CD4-positive, alpha-beta T cell treated with Interleukin-12 subunit alpha and Interleukin-12 subunit beta, for 1 hour (primary cell): ENCODE measurements at places on chromosomes 11 and 22.
A peak's percentile ranks its signal among the peaks of the same experiment; 100 is the strongest.

DNA sequence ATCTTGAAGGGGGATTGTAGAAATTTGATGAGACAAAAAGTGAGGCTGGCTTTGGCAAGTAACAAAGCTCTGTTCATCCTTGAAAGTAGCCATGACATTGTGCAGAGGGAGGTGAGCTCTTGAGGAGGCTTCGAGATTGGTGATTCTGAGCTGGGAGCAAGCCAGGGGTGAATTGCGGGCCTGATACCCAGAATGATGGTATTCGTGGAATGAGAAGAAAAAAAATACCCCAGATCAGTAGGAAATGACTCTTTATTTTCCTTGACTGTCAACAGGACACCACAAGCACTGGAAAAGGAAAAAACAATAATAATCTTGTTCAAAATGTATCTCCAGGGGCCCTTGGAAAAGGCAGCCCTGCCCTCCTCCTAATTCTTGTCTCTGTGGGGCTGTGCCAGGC lies 62.7 kb downstream of the TSPAN18 start:
- no peak for DNase-seq

- no peak for DNase-seq
These were observed 98.2 kb upstream of the SLC6A5 start for GRCh38 chr11:20501252-20501651.

- DNase-seq = no peak
These were observed 9.7 kb downstream of the SMARCB1 start for GRCh38 chr22:23796461-23796860.

- no peak for DNase-seq
These were observed 50.2 kb upstream of the TP53I11 start for GRCh38 chr11:45000918-45001317.

DNA sequence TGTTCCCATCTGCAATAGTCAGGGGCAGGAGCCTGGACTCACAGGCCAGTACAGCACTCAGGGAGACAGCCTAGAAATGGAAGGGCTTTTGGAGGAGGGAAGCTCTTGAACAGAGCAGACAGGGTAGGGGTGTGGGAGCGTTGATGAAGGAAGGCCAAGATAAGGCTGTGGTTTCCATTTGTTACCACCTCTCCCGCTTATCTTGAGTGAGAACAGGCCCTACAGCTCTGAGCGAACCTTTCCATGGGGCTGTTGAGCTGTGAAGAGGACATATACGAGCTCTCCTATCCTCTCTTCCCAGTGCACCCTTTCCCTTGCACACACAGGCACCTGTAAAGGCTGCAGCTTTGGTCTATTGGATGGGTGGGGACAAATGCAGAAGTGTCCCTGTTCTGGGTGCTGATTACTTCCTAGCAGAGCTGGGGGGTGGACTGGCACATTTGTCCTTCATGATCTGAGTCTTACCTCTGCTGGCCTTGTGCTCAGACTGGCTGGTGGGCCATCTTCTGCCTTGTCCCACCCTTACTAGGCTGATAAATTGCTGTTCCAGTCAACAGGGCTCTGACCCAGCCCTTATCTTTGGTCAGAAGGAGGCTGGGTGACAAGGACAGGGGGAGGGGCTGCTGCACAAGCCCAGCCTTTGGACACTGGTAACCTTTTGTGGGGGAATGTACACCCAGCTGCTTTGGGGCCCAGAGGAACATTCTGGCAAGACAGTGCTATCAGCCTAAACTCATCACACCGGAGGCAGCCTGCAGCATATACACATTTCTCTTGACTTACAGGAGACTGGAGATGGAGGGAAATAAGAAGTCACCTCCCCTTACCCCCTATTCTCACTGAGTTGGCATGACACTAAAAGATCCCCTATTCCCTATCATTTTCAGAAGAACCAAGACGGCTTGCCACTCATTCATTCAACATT lies 80.1 kb upstream of the NNMT start:
- no peak for DNase-seq

GRCh38 chr22:19002684-19003038 lies 66.6 kb upstream of the PRODH start:
- DNase-seq = no peak

GRCh38 chr11:1307163-1307870 lies 2.1 kb downstream of the TOLLIP start:
- no peak for DNase-seq

DNA sequence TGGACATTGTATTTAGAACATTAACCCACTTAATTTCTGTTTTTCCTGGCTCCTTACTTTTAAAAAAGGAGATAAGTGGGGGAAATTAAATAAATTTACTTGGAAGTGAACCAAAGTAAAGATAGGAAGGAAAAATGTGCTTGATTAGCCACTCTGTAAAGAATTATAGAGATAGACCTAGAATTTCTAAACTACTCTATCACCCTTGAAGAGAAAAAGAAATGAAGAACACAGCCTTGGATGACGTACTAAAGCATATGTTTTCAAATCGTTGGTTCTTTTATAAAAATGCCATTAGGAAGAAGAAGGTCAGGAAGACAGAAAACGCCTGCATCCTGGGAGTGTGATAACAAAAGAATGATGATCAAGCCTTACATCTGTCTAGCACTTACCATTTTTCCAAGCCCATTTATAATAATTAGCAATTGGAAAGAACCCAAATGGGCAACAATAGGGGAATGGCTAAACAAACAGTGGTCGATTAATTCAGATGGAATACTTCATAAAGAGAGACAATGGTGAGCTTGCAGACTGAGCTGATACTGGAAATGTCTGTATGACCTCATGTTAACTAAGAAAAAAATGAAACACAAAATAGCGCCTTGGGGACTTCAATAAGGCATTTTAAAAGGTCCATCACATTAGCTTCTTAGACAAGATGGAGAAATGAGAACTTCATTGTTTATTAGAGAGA lies 81.0 kb upstream of the LRRC55 start:
- DNase-seq = no peak

- DNase-seq = peak; percentile 41
These were observed 914 bp downstream of the INPPL1 start for GRCh38 chr11:72225411-72225951.

DNA sequence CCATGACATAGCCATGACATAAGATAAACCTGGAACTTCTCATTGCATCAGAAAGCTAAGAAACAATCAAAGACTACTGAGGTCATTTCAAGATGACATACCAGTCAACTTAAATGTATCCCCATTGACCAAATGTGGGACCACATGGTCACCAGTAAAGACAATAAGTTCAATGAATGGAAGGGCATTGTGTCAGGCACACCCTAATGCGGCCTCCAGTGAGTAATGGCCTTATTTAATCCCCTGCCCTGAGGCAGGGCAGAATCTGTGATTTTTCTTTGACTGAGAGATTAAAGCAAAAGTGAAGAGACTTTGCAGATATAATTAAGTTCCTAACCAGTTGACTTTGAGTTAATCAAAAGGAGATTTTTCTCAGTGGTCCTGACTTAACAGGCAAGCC lies 17.3 kb upstream of the SYT8 start:
- no peak for DNase-seq

GRCh38 chr11:13784855-13785254 lies 116.4 kb downstream of the FAR1 start:
- no peak for DNase-seq

- no peak for DNase-seq
These were observed 588.4 kb downstream of the OPCML start for GRCh38 chr11:132943706-132944568.

DNA sequence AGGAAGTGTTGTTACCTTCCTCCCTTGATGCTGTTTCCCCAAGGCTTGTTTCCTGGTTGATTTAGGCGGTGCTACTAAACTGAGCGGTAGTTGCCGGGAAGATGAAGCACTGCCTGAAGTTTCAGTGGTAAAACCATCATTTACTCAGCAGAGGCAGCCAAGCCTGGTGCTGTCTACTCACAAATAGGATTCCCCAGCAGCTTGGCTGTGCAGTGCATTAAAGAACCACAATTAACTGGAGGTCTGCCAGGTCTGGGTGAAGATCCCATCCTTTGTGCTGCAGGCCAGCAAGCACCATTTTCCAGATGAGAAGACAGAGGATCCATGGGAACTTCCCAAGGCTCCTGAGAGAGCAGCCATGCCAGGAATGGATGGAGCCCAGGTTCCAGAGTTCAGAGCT lies 231.9 kb upstream of the E2F8 start:
- DNase-seq = no peak

DNA sequence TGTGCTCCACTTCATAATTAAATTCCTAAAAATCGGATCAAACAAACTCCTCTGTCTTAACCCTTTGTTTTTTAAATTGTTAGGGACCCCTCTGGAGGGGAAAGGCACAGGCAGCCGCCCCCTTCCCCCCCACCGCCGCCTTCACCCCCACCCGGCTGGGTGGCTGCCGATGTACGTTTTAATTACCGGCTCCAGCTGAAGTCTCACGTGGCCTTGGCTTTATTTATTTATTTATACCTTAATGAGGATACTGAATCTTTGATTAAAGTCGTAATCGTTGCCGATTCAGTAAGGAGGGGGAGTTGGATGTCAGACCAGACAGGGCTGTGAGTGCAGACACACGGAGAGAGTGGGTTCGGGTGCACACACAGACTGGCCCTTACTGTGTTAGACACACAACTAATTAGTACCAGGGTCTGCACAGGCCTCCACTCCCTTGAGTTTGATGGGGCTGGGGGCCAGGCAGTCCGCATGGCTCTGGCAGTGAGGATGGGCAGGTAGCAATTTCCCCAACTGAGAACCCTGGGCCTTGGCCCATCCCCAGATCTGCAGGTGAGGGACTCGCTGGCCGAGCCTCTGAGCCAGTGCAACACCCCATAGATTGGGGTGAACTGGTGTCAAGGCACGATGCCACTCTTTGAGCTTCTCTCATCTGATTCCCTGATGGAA lies 51.3 kb upstream of the NNMT start:
- no peak for DNase-seq

DNA sequence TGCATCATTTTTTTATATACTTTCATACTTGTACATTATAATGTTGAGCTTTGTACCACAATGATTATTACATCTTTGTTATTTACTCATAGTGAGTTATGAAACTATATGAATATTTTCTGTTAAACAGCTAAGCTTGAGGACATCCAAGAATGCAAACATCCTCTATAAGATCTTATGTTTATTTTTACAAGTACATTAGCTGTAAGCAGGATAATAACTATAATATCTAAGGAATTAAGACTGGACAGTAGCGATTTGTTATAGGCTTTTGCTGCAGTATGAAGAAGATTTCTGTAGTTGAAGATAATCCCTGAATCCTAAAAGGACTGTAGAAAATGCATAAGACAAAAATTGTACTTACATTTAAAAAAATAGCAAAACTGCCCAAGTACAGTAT lies 176.0 kb downstream of the METTL15 start:
- no peak for DNase-seq

DNA sequence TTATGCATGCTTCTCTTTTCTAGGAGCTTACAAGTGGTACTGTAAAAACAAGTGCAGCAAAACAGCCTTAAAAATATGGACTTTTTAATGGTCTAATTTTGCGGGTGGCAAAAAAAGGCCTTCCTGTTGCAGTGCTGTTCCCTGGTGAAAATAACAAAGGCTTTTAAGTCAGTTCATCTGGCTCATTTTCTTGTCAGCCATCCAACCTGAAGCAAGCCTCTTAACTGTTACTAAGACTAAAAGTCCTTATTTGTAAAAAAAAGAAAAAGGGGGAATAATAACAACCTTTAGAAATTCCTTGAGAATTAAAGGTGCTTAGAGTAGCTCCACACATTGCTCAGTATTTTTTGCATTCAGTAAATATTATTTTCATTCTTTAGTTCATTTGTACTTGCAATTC lies 200.5 kb upstream of the CHORDC1 start:
- DNase-seq = no peak

DNA sequence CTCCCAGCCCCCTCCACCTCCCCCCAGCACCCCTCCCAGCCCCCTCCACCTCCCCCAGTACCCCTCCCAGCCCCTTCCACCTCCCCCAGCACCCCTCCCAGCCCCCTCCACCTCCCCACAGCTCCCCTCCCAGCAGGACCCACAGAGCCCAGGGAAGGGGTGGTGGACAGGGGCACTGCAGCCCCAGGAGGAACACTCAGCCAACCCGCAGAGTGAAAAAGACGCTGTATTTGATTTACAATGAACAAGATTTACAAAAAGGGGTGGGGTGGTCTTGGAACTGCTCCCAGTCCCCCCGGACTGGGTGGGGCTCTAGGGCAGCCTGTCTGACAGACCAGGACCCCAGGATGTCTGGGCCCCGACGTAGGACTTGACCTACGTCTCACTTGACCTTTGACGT lies 4.6 kb upstream of the MAPK11 start:
- DNase-seq = no peak

DNA sequence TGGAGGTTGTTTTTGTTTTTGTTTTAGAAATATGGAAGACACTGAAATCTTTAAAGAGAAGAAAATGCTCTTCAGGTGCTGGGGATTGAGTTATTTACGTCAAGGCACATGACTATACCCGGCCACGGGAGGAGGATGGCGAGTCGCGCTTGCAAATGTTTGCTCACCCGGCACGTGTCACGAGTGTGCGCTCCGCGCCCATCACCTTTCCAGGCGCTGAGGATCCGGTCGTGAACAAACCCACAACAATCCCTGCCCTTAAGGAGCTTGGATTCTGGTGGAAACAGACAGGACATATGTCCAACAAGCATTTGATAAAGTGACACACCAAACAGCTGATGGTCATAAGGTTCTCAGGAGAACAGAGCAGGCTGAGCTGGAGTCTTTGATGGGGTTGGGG lies 715.5 kb downstream of the BRD1 start:
- DNase-seq = no peak

GRCh38 chr11:122375687-122376399 lies 259.8 kb upstream of the BLID start:
- DNase-seq = no peak

GRCh38 chr11:5553343-5553742 lies 5.0 kb upstream of the OR52H1 start:
- DNase-seq = no peak

- DNase-seq = no peak
These were observed 113.0 kb downstream of the ARHGAP20 start for GRCh38 chr11:110599207-110599606.

GRCh38 chr11:67613960-67614715 lies 7.4 kb downstream of the NDUFV1 start:
- DNase-seq = peak; percentile 89

DNA sequence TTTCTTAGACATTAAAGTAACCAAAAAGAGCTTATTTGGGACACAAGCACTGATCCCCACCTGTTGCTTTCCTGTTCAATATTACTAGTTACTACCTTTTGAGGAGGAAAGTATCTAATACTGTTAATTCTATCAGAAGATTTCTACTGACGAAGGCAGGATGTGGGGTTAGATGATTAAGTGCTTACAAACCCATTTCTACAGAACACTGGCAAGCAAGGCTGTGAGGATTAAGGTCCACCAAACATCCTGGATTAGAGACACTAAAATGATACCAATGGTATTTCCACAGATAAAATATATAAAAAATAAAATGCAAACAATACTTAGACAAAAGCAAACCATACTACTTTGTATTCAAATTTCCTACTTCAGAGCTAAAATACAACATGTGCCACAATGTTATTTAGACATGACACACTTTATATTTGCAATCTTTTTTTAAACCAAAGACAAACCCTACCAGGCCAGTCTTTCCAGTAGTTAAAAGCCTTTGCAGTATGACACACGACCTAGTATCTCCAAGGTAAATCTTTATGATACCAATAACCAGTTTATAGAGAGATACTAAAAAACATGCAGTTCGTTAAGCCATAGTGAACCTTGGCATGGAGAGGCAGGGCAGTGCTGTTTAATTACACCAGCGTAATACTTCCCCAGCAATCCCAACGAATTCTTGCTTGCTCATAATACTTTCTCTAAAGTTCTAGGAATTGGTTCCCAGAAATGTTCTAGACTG lies 71.2 kb upstream of the TP53AIP1 start:
- no peak for DNase-seq

- DNase-seq = no peak
These were observed 268.5 kb downstream of the TTC28 start for GRCh38 chr22:28411125-28411524.

GRCh38 chr22:19840955-19841640 lies 13.6 kb downstream of the GNB1L start:
- DNase-seq = no peak

- DNase-seq = no peak
These were observed 2.7 kb downstream of the MDK start for GRCh38 chr11:46383974-46384701.
